Glutamatergic neuron (in vitro differentiated cells): ENCODE measurements at places on chromosomes 4 and X.

- DNase-seq, result no peak
Measured at GRCh38 chrX:17984415-17984814, 123.3 kb upstream of the RAI2 start.

GRCh38 chr4:56222514-56222913, 164.8 kb downstream of the AASDH start:
- no peak for DNase-seq

GRCh38 chr4:181193131-181193930, 1049.9 kb upstream of the TENM3 start:
- DNase-seq, result no peak

DNA sequence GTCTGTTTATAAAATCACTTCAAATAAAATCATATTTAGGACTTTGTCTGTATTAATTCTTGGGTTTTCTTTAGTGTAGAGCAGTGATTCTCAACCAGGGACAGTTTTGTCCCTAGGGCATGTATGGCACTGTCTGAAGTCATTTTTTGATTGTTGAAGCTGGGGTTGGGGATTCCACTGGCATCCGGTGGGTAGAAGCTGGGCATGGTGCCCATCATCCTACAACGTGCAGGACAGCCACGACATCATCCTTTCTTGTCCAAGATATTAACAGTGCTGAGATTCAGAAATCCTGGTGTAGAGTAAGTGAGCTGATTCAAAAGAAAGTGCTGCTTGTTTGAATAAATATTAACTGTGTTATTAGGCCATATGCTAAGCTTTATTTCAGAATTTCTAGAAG, 28.6 kb downstream of the DCLK2 start:
- no peak for DNase-seq

- DNase-seq, result no peak
Measured at GRCh38 chr4:10622728-10623127, 61.8 kb downstream of the CLNK start.
